Fibroblast of gingiva (primary cell): ENCODE measurements at places on chromosomes 2 and 18.

DNA sequence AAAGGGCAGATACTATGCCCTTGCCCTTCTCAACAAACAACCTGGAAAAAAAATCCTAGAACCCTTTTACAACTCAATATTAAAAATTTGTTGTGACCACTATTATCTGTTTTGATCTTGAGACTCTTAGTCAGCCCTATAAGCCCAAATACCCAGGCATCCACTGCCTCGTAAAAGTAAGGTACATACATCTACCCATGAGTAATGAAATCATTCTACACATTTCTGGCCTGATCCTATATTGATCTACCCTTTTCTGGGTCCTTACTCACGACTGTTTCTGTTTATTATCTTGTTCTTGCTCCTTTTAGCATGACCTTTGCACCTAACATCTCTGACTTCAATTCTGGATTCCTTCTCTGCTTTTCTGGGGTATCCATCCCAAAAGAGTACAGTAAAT, 56.8 kb downstream of the SCG2 start:
- no peak for DNase-seq

DNA sequence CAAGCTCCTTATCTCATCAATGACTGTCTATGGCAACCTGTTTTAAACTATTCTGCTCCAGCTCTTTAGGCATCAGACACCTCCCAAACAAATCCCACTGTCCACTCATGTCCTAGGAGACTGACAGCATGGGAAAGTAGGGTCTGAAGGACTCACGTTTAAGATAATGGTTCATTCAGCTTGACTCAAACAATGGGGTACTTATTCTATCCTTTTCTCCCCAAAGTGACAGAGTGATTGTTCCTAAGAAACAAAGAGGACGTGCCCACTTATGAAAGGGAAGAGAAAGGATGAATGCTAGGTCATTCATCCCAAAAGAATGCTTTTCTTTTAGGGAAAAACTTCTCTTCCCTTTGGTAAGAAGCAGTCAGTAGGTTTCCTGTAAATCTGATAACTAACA, 41.9 kb downstream of the ALK start:
- DNase-seq: no peak

DNA sequence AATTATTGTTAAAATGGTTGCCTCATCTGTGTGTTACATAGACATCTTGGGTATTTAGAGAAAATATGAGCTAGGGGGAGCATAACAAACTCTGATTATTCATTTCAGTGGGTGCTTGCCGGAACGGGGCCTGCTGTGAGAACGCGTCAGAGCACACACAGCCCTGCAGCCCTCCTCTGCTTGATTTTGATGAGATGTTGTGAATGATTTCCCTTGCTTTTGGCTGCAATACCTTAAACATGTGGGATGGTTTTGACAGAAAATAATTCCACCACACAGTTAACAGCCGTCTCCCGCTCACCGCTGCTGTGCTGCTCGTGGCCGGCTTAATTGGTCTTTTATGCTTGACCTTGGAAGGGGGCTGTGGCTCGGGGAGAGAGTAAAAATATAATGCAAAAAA, 49.9 kb upstream of the TXNDC2 start:
- no peak for DNase-seq

- DNase-seq: peak; percentile 81
Measured at GRCh38 chr18:61551586-61551985, 218.4 kb downstream of the CDH20 start.

GRCh38 chr2:9153643-9153980, 53.0 kb upstream of the ASAP2 start:
- peak; percentile 98 for DNase-seq

GRCh38 chr18:79917169-79917852, 34.1 kb downstream of the SLC66A2 start:
- DNase-seq: no peak

GRCh38 chr18:42404151-42404550, 449.1 kb downstream of the PIK3C3 start:
- no peak for DNase-seq

DNA sequence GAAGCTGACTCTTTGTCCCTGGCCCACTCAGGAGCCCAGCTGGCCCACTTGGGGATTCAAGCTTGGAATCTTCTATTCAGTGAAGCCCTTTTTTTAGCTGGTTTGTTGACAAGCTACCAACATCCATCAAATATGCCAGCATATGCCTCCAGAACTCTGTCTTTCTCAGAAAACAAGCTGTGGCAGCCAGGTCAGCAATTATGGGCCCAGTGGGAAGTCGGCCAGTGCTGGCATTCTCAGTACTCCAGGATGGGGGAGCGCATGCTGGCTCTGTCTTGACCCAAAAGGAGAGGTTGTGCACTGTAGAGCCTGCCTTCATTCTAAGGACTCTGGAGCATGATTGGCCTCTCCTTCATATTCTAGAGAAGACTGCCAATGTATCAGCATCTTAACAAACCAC, 401.5 kb downstream of the CNTNAP5 start:
- no peak for DNase-seq

DNA sequence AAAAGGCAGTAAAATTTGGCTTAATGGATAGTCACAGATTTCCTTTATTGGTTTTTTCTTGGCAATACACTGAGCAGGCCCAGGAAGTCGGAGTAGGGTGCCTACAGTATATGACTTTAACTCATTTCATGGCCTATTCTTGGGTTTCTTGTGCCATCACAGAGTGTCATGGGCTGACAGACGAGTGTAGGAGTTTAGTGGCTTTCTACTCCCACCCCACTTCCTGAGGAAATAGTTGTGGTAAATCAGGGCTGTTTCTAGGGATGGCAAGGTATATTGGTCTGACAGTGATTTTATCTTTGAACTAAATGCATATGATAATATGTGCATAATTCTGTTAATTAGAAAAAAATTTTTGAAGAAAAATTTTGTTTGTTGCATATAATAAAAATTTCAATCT, 100.1 kb downstream of the PLCL1 start:
- DNase-seq: no peak

- no peak for DNase-seq
Measured at GRCh38 chr2:120711694-120712093, 24.0 kb upstream of the GLI2 start.

GRCh38 chr18:25230658-25231326, 121.2 kb downstream of the ZNF521 start:
- peak; percentile 94 for DNase-seq

- DNase-seq: no peak
Measured at GRCh38 chr18:55650363-55650870, 62.4 kb upstream of the TCF4 start.

- no peak for DNase-seq
Measured at GRCh38 chr2:229180658-229181057, 90.4 kb downstream of the PID1 start.

- DNase-seq: no peak
Measured at GRCh38 chr18:80231616-80232015, 15.7 kb downstream of the PARD6G start.

DNA sequence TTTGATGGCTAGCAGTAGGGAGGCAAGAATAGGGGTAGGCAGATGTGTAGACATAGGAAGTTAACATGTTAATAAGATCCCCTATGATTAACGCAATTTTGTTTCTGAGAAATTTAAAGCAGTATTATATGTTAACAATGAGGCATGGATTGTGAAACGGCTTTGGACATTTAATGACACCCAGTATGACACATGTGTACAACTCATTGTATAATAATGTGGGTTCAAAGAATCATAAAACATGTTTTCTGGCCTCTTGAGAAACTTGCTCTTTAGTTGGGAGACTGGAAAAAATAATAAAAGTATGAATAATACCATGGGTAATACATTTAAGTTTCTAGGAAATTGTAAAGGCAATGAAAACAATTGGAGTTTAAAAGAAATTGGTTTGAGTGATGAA, 332.1 kb upstream of the CDH20 start:
- peak; percentile 51 for DNase-seq

DNA sequence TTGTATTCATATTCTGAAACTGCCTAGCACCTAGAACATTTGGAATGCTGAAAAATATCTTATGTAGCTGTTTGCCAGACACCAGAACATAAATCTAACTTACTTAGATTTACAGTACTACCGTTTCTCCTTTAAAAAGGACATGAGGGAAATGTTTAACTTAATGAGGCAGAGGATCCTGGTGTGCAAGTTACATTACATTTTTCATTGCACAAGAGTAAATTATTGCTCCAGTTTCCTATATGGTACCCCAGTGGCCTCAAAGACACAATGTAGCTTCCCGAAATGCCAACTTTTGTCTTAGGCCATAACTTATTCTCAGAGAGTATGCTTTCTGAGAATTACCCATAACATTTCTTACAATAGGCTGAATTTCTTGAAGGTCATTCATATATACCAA, 105.5 kb upstream of the DTNA start:
- no peak for DNase-seq

- peak; percentile 29 for DNase-seq
Measured at GRCh38 chr2:207334301-207334623, 168.5 kb upstream of the KLF7 start.

- peak; percentile 33 for DNase-seq
Measured at GRCh38 chr2:19198381-19198780, 160.0 kb downstream of the OSR1 start.

- DNase-seq: no peak
Measured at GRCh38 chr2:120419955-120420354, 74.0 kb downstream of the INHBB start.

DNA sequence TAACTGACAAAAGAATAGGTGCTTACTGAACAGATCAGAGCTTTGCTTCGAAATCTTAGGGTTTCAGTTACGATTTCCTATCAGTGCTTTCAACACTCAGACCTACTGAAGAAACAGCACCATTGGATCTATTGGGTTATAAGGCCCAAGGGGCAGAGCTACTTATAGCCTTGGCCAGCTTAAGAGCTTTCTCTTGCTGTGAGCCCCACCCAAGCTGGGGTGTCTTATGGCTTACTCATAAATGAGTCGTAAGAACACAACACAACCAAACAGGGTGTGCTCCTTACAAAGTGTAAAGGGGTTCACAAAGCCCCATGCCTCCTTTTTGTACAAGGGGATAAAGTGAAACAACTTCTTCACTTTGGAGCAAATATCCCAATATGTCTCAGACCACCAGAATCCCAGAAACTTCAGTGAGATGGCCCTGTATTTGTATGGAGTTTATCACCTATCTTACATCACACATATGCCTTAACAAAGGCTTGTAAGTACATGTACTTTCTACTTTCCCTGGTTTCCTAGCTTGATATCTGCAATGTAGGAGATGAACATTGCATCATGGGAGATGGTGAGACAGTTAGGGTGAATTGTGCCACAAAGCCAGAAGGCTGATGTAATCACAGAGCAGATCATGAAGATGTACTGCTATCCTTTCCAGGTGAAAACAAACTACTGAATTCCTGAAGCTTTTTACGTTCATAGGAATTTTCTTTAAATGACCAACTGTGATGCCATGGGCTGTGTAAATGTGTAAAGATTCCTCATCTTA, 115.5 kb upstream of the GLI2 start:
- DNase-seq: peak; percentile 47

DNA sequence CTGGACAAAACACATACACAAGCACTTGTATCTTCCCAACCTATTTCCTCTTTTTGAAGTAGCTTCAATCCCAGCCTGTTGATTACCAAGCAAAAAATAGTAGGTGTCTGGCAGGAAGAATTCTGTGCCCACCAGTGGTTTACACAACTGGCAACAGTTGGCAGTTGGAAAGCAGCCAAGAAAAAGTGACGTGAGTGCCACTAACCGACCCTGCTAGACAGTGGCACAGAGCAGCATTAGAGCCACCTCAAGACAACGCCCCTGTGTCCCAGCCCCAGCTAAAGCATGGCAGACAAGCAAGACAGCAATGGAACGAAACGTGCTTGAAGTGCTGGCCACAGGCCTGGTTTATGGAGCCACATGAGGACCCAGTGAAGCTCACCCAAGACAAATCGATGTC, 379.6 kb downstream of the FBXO15 start:
- no peak for DNase-seq

GRCh38 chr2:85455552-85456090, 37.1 kb downstream of the SH2D6 start:
- DNase-seq: no peak

DNA sequence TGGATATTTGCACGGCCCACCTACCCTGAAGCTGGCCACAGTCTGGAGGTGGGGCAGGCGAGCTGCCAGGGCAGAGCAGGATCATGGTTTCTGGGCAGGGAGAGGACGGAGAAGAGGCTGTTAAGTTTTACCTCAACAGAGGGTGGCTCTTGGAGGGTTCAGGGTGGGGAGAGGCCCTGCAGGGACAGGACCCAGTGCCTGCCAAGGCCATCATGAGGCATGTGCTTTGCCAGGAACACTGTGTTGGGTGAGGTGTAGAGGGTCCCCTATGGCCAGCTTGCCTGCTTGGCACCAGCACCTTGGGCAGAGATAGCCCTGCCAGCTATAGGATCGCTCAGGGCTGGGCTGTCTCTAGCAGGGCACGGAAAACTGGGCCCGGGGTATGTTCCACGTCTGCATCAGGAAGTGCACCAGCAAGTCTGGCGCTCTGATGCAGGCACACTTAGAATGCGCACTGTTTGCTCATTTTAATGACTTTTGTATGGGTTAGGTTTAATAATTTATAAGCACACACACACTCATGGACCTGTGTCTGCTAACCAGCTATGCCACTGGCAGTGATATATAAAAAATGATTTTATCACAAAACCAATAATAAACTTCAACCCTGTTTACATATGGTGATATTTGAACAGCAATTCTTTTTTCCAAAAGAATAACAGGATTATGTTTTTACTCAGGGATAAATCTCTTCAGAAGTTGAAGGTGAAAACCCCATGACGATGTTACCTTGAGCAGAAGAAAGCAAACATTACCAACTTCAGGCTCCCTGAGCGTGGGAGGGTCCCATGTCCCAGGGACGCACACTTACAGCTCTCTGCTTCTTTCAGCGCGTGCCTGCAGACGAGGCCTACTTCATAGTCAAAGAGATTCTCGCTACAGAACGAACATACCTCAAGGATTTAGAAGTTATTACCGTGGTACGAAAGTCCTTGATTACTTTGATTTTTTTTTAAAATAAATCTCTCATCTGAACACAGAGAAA, 46.4 kb downstream of the STK25 start:
- DNase-seq: no peak

DNA sequence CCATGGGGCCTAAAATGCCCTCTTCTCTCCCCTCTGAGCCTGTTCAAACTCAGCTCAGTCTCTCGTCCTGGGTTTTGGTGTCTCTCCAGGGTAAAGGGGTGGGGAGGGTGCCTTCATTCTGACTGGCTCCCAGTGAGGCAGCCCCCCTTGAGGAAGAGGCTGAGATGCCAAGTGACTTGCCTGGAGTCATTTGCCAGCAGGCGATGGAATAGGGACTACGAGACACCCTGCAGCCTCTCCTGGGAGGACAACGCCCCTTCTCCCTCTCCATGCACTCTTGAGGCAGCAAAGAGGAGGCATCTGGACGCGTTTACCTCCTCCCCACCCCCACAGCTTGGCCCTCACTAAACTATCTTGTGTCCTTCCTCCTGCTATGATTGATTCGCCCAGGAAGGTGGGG, 760 bp upstream of the STON1 start:
- DNase-seq: peak; percentile 23
